CD4-positive, alpha-beta T cell treated with Interleukin-4 for 1 hour (primary cell): ENCODE measurements at places on chromosomes 2 and 18.

DNA sequence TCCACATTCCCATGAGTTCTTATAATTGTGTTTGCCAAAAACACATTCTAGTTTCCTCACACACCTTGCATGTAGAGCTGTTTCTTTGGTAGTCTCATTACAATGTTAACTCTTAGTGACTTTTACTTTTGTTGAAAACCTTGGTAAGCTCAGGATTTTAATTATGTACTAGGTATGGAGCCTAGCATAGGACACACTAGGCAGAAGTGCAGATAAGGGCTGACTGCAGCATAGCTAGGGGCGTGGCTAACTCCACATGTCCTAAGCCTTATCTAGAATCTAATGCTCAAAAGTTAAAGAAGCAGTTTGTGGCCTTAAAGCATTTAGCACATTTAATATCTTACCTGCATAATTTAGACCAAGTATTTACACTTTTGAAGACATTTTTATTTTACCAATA lies 153.7 kb upstream of the FBXO11 start:
- DNase-seq = no peak

- no peak for DNase-seq
Observed at GRCh38 chr2:66874411-66874810, 439.5 kb downstream of the MEIS1 start.

DNA sequence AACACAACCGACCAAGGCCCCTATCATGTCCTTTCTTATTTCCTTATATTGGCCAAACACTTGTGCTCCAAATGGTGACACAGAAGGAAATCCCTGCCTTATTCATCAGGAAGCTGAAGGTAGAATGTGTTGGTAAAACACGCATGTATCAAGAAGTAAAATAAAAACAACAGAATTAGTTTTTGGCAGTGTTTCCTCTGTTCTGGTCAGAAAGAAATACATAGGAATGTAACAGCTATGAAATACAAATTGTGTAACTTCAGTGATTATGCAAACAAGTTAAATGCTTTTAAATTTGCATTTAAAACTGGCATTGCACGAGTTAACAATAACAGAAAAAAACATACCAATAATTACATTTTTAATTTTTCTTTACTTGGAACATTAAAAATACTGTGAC lies 19.3 kb downstream of the ST6GAL2 start:
- DNase-seq = no peak

GRCh38 chr2:56739413-56739812 lies 555.6 kb downstream of the CCDC85A start:
- no peak for DNase-seq

DNA sequence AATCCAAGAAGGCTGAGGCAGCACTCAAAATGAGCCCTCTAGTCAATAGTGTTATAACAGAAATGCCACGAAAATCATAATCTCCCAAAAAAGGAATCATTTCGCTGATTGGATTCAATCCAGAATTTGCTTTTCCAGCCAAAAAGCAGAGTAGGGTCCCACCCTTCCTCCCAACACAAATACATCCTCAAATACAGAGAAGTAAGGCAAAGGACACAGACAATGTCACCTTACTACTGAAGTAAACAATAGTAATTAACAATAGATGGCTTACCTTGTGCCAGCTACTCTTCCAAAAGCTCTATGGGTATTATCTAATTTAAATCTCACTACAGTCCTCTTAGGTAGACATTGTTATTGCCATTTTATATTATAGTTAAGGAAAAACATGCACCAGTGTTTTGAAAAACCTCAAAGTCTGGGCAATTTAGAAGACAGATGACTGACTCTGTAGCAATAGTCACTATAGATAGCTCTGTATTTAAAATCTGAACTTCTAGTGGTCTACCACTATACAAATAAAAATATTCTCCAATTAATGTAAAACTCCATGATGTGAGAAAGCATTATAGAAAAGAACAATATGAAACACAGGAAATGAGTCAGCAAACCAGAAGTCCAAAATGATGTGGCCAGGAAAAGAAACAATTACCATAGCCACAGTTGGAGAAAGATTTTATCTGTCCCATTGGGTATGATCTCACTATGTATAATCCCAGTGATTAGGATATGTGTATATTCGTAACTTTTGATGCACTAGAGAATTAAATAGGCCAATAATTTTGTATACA lies 305.0 kb upstream of the ERBB4 start:
- DNase-seq = no peak

GRCh38 chr2:40090044-40090443 lies 311.0 kb upstream of the THUMPD2 start:
- DNase-seq = no peak

DNA sequence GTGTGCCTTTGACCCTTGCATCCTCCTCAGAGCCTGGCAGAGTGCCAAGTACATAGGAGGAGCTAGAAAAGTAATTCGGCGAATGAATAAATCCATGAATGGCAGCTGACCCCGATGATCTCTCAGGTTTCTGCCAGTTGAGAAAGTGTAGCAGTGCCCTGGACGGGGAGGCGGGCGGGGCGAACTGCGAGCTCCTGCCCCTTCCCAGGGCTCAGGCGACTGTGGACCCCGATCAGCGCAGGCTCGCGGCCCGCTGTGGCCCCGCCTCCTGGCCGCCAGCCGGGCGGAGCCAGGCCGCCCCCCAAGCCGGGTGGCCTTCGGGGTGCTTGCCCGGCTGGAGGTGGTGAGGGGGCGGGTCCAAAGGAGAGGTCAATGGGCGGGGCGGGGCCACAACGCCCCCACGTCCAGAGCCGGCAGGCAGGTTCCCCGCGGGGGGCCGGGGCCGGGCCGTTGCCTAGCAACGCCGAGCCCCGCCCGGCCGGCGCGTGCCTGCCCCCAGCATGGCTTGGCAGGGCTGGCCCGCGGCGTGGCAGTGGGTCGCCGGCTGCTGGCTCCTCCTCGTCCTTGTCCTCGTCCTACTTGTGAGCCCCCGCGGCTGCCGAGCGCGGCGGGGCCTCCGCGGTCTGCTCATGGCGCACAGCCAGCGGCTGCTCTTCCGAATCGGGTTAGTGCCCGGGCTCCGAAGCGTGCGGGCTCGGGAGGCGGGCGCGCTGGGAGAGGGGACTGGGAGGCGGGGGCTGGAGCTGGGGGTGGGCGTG lies 30.6 kb upstream of the TMBIM1 start:
- DNase-seq = peak; percentile 61

DNA sequence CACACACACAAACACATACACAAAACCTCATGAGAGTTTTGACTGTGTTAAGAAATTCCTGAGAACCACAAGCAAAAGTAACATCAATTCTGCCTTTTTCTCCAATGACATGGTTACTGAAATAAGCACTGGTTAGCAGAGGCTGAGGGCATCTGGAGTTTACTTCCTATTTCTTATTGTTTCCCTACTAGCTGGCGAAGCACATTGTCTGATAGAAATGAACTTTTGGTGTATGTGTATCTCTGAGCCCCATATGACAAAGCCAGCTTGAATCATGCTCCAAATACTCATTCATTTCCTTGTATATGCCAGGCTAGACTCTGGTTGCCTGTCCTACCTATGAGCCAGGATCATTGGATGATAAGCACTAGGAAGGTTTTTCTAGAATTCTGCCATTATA lies 203.1 kb downstream of the NCKAP5 start:
- no peak for DNase-seq

DNA sequence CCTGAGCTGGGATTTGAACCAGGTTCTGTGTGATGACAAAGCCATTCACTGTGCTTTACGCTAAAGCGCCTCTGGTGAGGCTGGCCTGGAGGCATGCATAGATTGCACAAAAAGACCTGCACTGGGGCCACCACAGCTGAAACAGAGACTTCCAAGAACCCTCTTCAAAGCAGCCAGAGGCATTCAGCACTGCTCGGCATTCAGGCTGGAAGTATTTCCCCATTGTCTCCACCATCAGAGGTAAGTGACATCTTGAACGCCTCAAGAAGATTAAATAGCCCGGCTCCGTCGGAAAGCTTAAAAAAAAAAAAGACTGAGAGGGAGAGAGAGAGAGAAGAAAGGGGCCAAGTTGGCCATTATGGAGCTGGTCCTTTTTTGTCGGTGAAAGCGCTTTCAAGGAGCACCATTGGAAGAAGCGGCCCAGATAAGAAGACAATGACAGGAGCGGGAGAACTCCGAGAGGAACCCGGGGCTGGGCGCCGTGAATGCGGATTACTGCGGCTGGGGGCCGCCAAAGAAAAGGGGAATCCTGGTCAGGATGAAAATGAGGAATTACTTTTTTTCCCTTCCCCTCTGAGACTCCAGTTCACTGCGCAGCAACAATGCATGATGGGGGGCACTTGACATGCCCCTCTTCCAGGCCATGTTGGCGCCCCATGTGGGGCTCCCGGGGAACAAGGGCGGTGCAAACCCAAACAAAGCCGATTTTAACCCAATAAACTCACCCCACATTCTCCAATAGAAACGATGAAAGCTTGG lies 228.3 kb downstream of the MYCN start:
- no peak for DNase-seq

GRCh38 chr18:41967680-41968079 lies 12.6 kb downstream of the PIK3C3 start:
- no peak for DNase-seq

DNA sequence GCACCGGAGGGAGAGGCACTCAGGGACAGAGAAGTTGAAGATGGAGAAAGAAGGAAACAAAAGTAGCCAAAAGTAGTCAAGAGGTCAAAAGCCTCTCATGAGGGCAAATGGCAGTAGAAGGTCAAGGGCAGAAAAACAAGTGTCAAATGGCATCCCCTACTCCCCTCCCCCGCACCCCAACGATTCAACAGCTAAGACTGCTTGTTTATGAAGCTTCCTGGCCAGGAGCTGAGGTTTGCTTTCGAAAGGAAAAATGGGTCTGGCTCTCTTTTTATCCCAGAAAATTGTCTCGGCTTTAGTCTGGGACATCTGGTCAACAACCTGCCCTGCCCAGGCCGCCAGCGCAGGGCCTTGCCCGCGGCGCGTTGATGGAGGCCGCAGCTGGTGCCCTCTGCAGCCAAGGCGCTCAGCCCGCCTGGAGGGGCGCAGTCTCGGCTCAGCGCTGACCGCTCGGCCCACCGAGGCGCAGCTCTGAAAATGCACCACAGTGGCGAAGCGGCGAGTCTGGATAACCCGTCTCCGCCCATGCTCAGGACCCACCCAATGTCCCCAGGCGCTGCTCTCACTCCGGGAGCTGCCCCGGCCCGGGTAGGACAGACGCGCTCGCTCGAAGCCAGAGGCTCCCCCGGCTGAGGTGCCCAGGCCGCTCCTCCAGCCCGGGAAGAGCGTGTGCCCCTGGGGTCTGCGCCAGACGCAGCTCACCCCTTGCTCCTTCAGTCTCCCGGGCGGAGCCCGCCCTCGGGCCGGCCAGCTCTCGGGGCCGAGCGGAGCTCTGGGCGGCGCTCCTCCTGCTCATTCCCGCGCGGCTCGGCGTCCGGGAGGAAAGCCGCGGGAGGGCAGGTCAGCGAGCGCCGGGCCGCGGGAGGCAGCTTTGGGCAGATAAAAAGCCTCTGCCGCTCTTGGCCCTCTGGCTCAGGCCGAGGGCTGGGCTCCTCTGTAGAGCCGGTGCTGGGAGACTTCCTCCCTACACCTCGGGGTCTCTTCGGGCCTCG lies 1.8 kb upstream of the TBR1 start:
- no peak for DNase-seq

DNA sequence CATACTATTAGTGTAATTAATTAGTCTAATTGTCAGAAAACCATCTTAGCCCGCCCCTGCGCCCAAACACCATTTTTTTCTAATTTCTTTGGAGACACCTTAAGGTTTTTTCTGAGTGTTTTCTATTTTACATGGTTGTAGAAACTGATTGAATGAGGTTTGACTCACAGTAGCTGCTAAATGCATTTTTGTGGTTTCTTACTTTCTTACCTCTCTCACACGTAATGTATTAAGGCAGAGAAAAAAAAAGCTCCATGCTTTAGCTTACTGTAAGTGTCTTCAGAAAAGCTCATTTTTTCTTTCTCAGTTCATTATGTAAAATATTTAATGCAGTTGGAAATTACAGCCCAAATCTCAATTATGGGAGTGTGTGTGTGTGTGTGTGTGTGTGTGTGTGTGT lies 548.5 kb upstream of the LRRTM4 start:
- no peak for DNase-seq
